Activated CD4-positive, alpha-beta T cell treated with anti-CD3 and anti-CD28 coated beads for 4 hours (primary cell): ENCODE measurements at places on chromosomes 2 and 18.

DNA sequence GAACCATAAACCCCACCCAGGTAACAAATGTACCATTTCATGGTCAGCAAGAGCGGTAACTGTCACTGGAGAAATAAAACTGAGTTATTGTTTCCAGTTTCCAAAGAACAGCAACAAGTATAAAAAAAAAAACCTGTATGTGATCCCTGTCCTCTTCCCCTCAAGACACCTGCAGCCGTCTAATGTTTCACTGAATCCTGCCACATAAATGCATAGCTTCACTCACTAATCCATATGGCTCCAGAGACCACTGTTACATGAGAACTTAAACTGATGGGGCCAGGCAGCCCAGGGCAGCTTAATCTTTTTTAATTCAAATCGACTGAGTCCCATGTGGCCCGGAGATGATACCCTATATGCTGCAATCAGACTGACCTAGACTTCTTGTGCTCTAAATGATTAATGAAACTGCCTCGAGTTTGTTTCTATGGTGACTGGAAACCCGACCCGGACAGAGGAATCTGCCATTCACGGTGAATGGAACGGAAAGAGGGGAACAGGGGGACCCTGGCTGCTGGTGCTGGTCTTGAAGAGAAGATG lies 60.9 kb upstream of the SIX2 start:
- DNase-seq, result no peak

- no peak for DNase-seq
Measured at GRCh38 chr2:178479275-178479616, 846 bp upstream of the FKBP7 start.

DNA sequence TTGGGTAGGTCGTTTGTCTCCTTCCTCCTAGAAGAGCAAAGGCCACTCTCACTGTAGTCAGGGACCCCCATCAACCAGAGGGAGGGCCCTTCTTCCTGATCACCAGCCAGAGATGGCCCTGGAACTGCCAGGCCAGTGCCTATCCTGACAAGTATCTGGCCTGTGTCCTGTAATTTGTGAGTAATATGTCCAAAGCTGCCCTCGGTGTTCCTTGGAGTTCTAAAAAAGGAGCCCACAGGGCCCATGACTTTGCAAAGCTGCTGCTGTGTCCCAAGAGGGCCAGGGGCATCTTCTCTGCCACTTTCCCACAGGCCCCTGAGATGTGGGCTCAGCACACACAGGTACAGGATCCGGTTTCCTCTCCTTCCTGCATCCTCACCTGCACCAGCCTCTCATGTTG lies 212.4 kb downstream of the SEPTIN10 start:
- DNase-seq, result no peak

- DNase-seq, result no peak
Measured at GRCh38 chr2:199370150-199370780, 87.5 kb downstream of the SATB2 start.

GRCh38 chr2:226756131-226756530 lies 43.5 kb downstream of the IRS1 start:
- no peak for DNase-seq

DNA sequence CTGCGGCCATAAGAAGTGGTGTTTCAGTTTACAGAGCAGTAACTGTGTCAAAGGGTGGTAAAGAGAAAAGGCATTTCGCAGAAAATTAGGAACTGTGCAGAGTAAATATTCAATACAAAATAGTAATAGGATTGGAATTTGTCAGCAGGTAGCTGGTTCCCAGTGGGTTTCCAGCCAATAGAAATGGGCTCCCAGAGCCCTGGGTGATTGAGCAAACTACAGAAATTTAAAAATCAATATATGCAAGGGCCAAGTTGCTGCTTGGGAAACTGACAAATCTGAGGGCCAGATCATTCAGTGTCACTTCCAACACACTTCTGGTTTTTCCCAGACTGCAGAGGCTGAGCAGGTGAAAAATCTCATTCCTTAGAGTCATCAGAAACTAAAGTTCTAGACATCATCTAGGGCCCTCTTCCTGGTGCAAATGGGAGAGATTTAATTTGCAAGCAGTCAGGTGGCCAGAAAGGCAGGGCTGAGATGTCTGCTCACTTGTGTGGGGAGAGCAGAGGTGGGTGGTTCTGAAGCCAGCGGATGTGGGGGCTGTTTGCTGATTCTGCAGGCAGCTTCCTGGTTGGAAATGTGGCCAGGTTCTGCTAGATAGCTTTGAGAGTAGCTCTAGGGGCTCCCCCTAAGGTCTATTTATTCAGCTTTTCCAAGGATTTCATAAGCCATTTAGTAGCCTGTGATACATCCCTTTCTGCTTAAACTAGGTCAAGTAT lies 182.4 kb downstream of the NCK2 start:
- peak; percentile 47 for DNase-seq

GRCh38 chr18:48490641-48491293 lies 48.1 kb upstream of the CTIF start:
- DNase-seq, result no peak

GRCh38 chr2:147829106-147829505 lies 15.7 kb upstream of the ACVR2A start:
- no peak for DNase-seq

DNA sequence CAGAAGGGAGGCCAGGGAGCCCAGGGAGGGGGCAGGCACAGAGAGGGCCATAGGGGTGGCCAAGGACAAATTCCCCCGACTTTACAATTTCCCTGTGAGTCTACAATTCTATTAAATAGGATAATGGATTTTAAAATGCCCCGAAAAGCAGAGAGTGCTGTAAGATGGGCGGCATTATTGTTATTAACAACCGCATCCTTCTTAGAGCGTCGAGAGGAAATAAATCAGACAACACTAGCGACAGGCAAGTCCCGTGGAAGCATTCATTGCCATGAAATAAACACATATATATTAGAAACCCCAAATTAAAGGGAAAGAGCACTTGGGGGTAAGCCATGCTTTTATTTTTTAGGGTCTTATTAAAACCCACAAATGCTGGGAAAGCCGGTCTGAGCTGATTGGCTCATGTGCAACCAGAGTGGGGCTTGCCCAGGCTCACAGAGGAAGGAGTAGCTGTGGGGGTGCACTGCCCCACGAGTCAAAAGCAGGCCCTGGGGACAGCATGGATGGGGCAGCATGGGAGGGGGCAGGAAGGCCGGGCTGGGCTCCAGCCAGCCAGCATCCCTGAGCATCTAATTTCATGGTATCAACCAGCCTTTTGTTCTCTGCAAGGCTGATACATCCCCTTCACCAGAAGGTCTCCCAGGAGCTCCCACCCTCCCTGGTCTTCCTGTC lies 187.1 kb downstream of the CELF4 start:
- DNase-seq, result no peak

DNA sequence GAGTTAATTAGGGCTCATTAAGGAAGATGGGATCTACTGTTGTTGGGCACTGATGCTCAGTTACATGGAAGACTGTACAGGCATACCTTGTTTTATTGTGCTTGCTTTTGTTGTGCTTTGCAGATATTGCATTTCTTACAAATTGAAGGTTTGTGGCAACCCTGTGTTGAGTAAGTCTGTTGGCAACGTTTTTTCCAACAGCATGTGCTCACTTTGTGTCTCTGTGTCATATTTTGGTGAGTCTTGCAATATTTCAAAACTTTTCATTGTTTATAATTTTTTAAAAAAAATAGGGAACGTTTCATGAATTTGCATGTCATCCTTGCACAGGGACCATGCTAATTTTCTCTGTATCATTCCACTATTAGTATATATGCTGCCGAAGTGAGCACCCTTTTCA lies 15.6 kb downstream of the PHLPP1 start:
- DNase-seq, result no peak

DNA sequence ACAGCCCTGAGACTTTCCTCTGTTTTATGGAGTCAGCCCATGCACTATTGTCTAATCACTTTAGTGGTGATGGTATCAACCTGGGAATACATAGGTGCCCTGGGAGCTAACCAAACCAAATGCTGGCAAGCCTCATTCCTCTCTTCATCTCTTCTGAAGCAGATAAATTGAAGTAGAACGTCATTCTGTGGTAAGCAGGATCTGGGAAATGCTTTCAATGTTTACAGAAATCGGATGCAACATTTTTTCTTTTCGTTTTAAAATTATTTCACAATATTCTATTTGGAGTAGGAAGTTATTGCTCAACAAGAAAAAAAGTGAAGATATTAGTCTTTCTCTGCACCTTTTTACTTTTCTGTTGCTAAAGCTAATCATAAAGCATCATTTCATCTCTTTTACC lies 114.2 kb downstream of the RBMS1 start:
- DNase-seq, result no peak

DNA sequence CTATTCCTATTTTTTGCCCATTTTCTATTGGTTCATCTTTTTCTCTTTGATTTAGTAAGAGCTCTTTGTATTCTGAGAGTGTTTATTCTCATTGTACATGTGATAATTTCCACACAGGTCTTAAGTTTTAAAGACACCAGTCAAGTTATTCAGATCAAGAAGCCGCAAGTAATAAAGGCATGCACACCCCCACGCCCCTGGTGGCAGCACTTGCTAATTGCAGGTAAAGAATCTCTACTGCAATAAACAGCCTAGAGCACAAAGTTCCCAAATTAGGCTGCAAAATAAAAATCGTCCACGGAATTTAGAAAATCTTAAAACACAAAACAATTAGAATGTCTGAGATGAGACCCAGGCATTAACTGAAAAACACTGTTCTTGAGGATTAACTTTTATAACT lies 45.2 kb downstream of the ST3GAL5 start:
- DNase-seq, result no peak

- DNase-seq, result no peak
Measured at GRCh38 chr2:234620018-234620417, 123.1 kb upstream of the ARL4C start.

GRCh38 chr18:5746844-5747243 lies 148.5 kb downstream of the TMEM200C start:
- DNase-seq, result no peak

GRCh38 chr18:11883153-11883552 lies 25.0 kb downstream of the MPPE1 start:
- no peak for DNase-seq

DNA sequence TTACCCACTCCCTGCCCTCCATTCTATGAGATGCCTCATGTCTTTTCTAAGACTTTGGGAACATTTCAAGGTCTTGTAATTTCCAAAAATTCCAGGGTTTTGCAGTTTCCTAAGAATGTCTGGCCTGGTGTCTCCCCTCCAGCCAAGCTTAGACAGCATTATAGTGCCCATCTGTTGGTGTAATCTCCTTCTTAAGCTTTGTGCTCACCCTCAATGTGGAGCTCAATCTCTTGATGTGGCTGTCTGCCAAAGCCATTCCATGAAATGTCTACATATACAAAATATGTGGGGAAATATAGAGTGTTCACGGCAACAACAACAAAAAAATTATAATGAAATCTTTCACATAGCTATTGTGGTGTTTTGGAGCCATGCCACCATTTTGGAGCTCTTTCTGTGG lies 558.4 kb downstream of the PIK3C3 start:
- no peak for DNase-seq

- DNase-seq, result no peak
Measured at GRCh38 chr2:207438414-207439126, 91.2 kb upstream of the CREB1 start.

DNA sequence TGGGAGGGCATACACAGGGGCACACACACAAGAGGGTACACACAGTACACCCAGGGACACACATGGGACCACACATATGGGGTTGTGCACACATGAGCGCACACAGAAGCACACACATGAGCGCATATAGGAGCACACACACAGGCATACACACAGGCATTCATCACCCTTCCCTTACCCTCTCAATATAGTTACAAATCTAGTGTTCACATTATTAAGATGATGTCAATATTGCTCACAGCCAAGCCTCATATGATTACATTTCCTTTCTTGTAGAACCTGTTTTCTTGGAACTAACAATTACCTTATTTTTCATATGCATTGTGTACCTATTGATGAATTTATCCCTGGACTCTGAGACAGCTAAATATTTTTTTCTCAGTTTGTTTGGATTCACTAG lies 156.7 kb downstream of the FHOD3 start:
- no peak for DNase-seq

GRCh38 chr18:55239740-55240139 lies 280.5 kb upstream of the CCDC68 start:
- no peak for DNase-seq

DNA sequence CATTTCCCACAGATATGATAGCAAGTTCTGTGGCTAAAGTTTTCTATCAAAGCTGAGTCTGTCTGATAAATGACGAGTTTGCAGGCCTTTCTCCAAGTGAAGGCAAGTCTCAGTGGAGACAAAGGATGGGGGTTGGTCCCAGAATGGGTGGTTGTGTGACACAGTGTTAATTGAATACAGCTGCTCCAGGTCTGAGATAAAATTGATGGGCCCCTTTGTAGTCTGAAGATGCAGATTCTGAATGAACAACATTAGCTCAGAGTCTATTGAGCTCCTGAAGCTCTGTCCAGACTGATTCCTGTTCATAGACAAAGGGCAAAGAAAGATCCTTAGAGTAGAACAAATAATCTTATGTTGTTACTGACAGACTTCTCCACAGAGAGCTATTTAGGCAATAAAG lies 296.9 kb upstream of the CYRIA start:
- no peak for DNase-seq

DNA sequence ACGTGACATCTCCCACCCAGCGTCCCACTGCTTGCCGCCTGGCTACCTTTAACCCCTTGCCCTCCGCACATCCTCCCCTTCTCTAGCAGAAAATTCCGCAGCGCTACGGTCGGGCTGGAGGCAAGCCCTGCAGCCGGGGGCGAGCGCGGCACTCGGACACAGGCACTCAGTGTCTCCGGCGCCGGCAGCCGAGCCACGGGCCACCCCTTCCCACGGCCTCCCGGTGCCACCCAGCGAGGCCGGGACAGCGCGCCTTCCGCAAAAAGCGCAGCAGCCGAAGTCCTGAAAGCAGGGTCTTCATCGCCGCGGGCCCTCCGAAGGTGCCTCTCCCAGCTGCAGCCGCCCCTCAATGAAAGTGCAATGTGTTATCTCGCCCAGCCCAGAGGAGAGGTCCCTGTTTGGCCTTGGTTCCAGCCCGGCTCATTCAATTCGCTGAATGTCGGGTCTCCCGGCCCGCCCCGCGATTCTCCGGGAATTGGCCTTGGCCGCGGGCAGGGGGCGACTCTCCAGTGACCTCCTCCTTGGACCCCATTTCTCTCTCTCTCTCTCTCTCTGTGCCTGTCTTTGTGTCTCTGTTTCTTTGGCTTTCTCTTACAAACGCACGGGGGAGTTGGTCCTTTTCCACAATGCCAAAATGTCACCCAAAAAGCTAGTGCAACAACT lies 1.1 kb downstream of the DLGAP1 start:
- no peak for DNase-seq

GRCh38 chr2:217208867-217209266 lies 349.0 kb upstream of the TNP1 start:
- DNase-seq, result no peak

DNA sequence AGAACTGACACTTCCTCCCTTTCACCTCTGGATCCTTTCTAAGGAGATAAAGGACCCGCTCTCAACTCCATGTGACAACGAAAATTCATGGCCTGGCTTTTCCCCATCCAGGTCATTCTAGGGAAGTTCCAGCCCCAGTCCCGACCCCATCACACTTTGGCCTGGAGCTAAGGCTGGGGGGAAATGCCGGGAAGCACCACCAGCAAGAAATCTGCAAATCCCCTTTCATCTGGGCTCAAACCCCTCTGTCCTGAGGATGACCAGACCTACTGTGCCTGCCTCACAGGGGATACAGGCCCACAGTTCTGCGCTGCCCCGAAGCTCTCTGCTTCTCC lies 1.3 kb downstream of the SIX2 start:
- no peak for DNase-seq

- DNase-seq, result no peak
Measured at GRCh38 chr18:79368681-79369080, 27.0 kb upstream of the NFATC1 start.

GRCh38 chr2:47309952-47310800 lies 92.8 kb upstream of the MSH2 start:
- no peak for DNase-seq
